ENCODE measurements at places on chromosomes 6 and 20. TPM values are rescaled to one million over a fixed set of nuclear protein-coding genes. Genes with fewer than 3 reads are reported as not detected.
A peak's percentile ranks its signal among the peaks of the same experiment; 100 is the strongest.

ENPP1 gene
- total RNA-seq = 12.0 TPM

PAX1 gene
- not detected for total RNA-seq

SPATA25 gene
- 26.0 TPM for total RNA-seq

SLC22A7 gene
- not detected for total RNA-seq

DNA sequence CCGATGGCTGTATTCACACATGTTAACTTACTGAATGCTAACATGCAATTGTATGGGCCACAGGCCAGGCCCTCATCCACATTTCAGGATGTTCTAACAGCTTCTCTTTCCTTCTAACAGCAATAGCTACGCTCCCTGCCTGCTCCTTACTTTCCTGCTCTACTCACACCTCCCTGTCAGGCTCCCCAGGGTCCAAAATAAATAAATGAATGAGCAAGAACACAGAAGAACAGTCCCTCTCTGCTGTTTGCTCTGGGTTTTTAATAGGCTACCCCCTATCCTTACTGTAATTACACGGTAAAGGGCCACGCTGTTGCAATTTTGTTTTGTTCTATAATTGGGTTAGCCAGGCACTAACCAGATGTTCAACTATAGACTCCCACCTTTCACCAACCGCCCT lies 135.6 kb downstream of the GMDS start:
- H3K4me1 ChIP-seq = no peaks in the 10 kb centered on the region
- no peaks in the 10 kb centered on the region for H3K27me3 ChIP-seq
- no peaks in the 10 kb centered on the region for H3K36me3 ChIP-seq

DNA sequence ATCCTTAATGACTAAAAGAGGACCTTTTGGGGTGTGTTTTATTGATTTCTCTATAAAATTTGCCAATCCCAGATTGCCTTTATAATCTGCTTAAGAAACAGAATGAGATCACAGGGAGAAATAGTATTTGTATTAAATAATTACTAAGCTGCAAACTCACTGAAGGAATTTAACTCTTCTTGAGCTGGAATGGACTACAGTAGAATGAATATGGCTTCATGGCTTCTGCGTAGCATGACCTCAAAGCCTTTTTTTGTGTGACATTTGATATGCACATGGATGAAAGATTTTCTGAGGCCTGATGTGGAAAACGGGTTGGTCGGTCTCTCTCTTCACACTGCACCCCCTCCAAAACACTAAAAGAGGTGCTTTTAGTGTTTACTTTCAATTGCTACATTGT lies 115.9 kb downstream of the QKI start:
- H3K27me3 ChIP-seq = no peaks in the 10 kb centered on the region
- H3K36me3 ChIP-seq = no peaks in the 10 kb centered on the region
- peaks cover 50% of the 10 kb centered on the region for H3K4me1 ChIP-seq
- no peak overlapping the region for H3K27ac ChIP-seq

- H3K27ac ChIP-seq = no peak overlapping the region
- no peaks in the 10 kb centered on the region for H3K27me3 ChIP-seq
- H3K36me3 ChIP-seq = no peaks in the 10 kb centered on the region
- no peak overlapping the region for H3K4me3 ChIP-seq
These were observed 153.6 kb upstream of the SHLD1 start for GRCh38 chr20:5596401-5597193.

- no peaks in the 10 kb centered on the region for H3K36me3 ChIP-seq
- peaks cover 18% of the 10 kb centered on the region for H3K4me1 ChIP-seq
- H3K4me3 ChIP-seq = peak overlapping the region; percentile 90
- no peaks in the 10 kb centered on the region for H3K27me3 ChIP-seq
These were observed 728 bp upstream of the TRIM39 start for GRCh38 chr6:30325873-30326525.

DNA sequence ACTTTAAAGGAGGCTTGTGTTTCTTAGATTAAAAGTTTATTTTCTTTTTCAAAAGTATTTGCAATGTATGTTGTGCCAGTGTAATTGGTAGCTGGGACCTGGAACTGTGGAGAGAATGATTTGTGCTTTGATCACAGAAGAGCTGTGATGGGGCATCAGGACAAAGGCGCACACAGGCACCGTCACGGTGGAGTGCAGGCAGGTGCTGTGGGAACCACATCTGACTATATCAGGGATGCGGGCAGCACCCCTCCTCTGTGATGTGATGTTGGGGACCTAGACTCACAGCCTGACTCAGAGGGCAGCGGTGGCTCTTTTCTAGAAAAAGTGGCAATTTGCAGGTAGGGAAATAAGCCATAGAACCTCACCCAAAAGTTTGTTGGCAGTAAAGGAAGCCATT lies 34.5 kb downstream of the SYTL3 start:
- H3K4me3 ChIP-seq = no peak overlapping the region
- H3K36me3 ChIP-seq = no peaks in the 10 kb centered on the region
- H3K27ac ChIP-seq = no peak overlapping the region
- no peaks in the 10 kb centered on the region for H3K4me1 ChIP-seq

- H3K4me1 ChIP-seq = peaks cover 10% of the 10 kb centered on the region
- no peak overlapping the region for H3K4me3 ChIP-seq
- H3K27me3 ChIP-seq = no peaks in the 10 kb centered on the region
- DNase-seq = no peak
- H3K27ac ChIP-seq = no peak overlapping the region
These were observed 84.7 kb downstream of the CD164 start for GRCh38 chr6:109297406-109298110.

DNA sequence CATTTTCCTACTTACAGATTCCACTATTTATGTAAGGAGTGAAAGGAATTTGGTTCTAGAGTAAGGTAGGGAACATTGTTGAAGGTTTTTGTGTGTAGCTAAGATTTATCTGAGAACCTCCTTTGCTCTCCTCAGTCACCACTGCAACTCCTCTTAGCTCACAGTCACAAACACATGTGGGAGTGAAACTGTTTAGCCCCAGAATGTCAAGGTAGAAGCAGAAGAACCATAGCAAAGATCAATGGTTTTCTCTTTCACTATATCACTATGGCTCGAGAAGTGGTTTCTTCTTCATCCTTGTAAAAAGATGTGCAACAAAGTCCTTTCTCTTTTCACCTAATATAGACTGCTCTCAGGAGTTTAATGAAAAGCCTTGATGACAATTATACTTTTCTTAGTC lies 6.5 kb upstream of the DEFB112 start:
- no peak overlapping the region for H3K27ac ChIP-seq
- H3K4me3 ChIP-seq = no peak overlapping the region
- DNase-seq = no peak
- no peaks in the 10 kb centered on the region for H3K36me3 ChIP-seq
- H3K4me1 ChIP-seq = no peaks in the 10 kb centered on the region

DNA sequence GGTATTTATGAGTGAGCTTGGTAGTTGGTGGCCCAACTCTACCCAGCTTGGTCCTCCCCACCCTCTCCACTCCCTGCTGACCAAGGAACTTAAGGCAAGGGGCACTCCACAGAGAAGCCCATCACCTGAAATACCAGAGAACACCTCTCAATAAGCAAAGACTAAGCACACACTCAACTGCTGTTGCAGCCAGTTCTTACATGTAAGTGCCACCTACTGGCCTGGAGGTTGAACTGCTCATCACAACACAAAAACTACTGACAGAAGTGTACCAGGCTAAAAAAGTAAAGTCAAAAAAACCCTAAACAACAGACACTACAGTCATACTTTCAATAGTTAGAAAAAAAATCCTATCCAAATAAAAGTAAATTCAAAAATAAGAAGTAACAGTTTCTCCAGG lies 146.2 kb downstream of the FAM83B start:
- H3K4me3 ChIP-seq = no peak overlapping the region
- H3K27me3 ChIP-seq = no peaks in the 10 kb centered on the region
- no peaks in the 10 kb centered on the region for H3K4me1 ChIP-seq
- DNase-seq = peak; percentile 52

DNA sequence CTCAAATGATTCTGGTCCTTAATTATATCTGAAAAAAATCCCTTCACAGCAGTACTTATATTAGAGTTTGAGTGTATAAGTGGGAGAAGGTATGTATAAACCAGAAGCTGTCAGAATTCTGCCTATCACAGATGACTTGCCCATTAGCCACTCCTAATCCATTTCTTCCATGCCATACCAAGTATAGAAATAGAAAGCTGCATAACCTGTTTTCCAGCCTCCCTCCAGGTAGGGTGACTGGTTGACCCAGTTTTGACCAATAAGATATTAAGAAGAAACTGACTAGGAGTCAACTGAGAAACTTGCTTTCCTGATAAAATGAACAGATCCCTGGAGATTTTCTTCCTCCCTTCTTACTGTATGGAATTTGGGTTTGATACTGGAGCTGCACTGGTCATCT lies 112.2 kb upstream of the GRIK2 start:
- H3K27ac ChIP-seq = no peak overlapping the region
- H3K36me3 ChIP-seq = no peaks in the 10 kb centered on the region
- no peaks in the 10 kb centered on the region for H3K27me3 ChIP-seq
- DNase-seq = no peak
- H3K4me1 ChIP-seq = no peaks in the 10 kb centered on the region
- H3K4me3 ChIP-seq = no peak overlapping the region

DNA sequence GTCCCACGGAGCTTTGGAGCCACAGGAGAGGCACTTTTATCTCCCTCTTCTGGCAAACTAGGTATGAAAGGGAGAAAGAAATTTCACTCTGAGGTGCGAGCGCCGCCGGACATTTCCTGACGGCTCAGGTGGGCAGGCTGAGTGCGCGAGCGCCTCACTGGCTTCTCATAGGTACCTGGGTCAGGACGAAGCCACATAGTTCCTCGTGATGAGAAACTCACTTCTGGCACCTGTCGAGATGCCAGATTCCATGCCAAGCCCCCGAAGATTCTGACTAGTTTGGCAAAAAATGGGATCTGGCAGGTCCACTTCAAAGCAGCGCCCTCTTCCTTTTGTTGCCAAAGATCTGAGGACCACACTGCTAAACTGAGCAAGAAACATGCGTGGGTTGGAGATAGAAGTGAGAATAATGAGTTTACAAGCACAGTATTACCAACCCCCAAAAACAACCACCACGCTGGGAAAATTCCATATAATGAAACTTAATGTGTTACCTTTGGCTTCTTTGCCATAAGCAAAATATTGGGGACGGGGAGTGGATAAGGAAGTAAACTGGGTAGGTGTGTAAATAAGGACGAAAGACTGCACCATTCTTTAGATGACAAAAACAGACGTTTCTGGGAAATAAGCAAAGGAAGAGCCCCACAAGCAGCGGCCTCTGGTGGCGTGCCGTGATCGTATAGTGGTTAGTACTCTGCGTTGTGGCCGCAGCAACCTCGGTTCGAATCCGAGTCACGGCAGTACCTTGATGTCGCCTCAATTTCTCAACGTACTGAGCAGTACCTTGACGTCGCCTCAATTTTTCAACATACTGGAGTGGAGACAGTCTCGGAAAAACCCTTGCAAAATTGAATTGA lies 89.8 kb upstream of the PRSS16 start:
- H3K27me3 ChIP-seq = no peaks in the 10 kb centered on the region
- H3K27ac ChIP-seq = no peak overlapping the region
- no peaks in the 10 kb centered on the region for H3K36me3 ChIP-seq
- peak; percentile 84 for DNase-seq
- H3K4me3 ChIP-seq = peak overlapping the region; percentile 27

Measured in testis (tissue), 5 donors.